Dermis blood vessel endothelial cell (primary cell): ENCODE measurements at places on chromosomes 3 and 15.

DNA sequence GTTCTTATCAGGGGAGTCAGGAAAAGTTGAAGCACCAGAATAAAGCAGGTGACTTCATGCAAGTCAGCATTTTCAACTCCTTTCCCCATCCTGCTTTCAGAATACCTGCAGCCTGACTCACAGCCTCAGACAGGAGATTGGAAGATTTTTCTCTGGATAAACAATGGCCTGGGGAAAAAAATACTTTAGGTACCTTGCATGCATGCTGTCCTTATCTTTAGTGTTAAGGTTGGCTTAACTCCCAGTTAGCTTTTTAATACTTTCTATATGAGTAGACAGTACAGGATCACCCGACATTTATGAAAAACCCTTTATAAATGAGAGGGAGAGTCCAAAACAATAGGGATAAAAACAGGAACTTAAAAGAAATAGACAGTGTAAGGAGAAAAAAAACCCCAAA lies 53.6 kb downstream of the PAK2 start:
- DNase-seq = peak; percentile 86

DNA sequence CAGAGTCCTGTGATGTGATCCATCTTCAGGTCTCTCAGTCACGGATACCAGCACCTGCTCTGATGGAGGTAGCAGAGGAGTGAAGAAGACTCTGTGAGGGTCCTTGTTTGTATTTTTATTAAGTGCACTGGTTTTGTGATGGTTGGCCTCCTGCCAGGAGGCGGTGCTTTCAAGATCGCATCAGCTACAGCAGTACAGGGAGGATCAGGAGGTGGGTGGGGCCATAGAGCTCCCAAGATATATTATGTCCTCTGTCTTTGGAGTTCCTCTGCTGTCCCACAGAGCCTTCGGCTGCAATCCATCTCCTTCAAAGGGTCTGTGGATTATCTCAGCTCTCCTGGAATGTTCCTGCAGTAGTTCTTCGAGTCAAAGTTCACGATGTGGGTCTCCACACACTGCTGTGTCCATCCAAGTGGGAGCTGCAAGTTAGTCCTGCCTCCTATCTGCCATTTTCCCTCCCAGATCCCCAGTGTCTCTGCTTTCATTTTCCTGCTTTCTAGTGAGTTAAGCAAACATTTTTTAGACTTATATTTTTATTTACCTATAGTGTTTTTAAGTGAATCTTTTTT lies 54.7 kb downstream of the TM2D3 start:
- no peak for DNase-seq

GRCh38 chr3:82129221-82129801 lies 367.9 kb upstream of the GBE1 start:
- DNase-seq = no peak

- DNase-seq = no peak
These were observed 127.4 kb downstream of the TCF12 start for GRCh38 chr15:57045741-57046382.

- DNase-seq = no peak
These were observed 38.5 kb downstream of the EPHB1 start for GRCh38 chr3:134833453-134834163.

GRCh38 chr3:172257648-172258400 lies 190.4 kb downstream of the GHSR start:
- DNase-seq = no peak

GRCh38 chr15:58770519-58770856 lies 614 bp upstream of the MINDY2 start:
- DNase-seq = peak; percentile 70

DNA sequence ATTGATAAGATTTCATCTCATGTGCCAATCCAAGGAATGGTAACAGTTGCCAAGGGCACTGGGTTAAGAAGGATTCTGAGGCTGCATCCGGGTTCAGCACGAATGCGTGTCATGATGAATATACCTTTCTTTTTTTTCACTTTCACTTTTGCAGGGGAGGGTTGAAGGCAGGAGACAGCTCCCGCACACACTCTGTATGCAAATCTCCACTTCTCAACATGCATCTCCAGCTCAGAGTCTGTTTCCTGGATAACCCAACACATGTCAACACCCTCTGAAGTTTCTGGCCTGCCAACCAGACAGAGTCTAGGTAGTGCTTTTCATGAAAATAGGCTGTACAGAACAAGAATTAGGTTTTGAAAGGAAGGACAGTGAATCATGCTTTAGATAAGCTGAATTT lies 21.6 kb downstream of the B4GALT4 start:
- DNase-seq = no peak

DNA sequence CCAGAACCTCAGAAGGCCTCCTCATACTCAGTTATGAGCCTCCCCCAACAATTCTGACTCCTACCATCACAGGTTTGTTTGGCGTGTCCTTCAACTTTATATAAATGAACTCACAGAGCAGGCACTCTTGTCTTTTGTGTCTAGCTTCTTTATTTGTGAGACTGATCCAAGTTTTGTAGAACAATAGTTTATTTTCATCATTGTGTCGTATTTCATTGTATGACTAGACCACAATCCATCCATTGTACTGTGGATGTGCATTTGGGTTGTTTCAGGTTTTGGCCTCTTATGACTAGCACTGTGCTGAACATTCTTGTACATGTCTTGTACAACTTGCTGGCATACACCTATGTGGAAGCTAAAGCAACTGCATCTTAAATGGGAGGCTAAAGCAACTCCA lies 292.8 kb upstream of the LYSMD4 start:
- no peak for DNase-seq

- DNase-seq = no peak
These were observed 130.3 kb downstream of the THSD4 start for GRCh38 chr15:71245588-71245987.

DNA sequence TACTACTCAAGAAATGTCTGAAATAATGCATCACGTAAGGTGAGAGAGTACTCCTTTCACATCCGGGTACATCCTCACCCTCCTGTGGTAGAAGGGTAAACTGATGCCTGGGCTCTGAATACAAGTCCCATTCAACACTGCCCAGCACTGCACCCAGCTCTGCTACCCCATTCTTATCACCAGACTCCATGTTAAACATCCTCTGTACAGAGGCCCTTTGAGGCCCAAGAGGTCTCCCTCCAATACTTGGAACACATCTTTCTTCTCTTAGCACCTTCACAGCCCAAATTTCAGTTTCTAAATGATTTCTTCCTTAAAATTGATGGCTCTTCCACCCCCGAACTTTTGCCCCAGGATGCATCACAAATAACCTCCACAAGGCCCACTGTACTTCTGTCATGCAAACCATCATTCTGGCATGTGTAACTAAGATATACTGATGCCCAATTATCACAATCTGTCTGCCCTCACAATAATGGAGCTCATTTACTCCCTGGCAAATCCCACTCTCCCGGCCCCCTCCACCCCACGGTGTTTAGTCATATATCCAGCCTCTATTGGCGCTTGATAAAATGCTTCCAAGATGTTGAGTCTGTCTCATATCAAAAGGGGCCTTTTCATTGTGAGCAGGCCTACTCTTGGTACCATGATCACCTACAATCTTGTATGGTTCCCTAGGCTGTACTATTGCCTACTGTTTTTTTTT lies 12.6 kb upstream of the GPX1 start:
- no peak for DNase-seq

DNA sequence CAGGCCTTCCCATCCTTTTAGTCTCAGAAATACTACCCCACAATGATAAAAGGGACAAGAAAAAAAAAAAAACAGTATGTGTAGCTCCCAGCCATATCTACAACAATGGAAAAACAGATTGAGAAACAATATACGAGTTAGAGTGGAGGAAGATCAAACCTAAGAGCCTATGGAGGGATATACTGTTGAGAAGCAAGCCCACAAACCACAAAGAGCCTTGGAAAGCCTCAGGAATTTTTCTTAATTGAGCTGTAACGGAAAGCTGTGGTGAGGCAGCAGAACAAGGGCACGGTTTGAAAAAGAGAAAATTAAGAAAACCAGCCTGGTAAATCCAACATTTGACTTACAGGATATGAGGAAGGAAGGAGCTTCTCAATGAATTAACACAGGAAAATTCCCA lies 21.4 kb downstream of the KPNA1 start:
- no peak for DNase-seq

- peak; percentile 76 for DNase-seq
These were observed 76.2 kb upstream of the HERC1 start for GRCh38 chr15:63909819-63910437.

GRCh38 chr3:53056442-53056841 lies 10.6 kb upstream of the SFMBT1 start:
- peak; percentile 38 for DNase-seq
